ENCODE measurements at places on chromosomes 7 and 10.
A peak's percentile ranks its signal among the peaks of the same experiment; 100 is the strongest.

DNA sequence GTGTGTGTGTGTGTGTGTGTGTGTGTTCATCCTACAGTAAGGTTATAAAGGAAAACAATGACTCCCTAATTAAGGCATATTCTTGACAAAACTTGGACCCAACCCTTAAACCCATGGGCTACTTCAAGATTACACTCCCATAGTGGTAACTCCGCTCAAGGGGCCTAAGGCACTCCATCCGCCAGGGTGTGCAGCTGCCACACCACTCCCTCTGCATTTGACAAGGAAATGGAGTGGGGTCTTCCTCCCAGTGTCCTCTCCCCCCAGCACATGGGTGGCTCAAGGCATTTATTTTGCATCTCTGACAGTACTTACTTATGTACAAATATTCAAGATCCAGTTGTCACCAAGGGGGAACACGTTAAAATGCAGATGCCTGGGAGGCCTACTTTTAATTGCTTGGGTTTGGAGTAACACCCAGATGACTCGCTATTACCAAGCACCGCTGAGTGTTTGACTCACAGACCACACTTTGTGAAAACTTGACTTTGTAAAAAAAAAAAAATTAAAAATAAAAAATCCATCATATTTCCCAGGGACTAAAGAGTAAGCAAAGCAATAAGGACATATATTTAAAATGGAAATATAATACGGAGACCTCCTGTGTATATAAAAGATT, 53.0 kb upstream of the AGR3 start:
- no peak for DNase-seq

DNA sequence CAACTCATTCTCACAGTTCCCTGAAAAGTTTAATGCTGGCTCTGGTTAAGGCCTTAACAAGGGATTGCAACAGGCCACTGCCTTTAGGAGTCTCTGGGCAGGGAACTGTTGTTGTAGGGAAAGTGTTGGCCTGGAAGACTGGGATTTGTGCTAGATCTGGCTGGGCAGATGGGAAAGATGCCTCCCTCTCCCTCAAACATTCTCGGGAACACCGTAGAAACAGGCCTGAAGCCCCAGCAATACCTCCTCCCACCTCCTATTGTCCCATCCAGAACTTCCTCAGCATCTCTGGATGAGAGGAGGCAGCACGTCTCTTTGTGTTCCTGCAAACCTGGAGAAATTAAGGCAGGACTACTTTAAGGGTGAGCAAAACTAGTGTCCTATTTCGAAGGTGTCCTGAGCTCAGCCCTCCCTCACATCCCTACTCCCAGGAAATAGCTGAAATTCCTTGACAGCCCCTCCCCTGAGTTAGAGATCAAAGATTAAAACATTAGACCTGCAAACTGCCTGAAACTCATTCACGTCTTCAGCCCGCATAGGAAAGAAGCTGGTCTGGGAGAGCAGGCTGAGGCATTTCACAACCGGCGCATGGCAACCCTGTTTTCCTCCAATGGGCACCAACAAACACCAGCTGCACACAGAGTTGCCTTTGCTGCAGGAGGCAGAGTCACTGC, 10.9 kb upstream of the MAP3K8 start:
- no peak for DNase-seq

GRCh38 chr7:2005786-2006185, 227.0 kb downstream of the MAD1L1 start:
- DNase-seq: no peak

DNA sequence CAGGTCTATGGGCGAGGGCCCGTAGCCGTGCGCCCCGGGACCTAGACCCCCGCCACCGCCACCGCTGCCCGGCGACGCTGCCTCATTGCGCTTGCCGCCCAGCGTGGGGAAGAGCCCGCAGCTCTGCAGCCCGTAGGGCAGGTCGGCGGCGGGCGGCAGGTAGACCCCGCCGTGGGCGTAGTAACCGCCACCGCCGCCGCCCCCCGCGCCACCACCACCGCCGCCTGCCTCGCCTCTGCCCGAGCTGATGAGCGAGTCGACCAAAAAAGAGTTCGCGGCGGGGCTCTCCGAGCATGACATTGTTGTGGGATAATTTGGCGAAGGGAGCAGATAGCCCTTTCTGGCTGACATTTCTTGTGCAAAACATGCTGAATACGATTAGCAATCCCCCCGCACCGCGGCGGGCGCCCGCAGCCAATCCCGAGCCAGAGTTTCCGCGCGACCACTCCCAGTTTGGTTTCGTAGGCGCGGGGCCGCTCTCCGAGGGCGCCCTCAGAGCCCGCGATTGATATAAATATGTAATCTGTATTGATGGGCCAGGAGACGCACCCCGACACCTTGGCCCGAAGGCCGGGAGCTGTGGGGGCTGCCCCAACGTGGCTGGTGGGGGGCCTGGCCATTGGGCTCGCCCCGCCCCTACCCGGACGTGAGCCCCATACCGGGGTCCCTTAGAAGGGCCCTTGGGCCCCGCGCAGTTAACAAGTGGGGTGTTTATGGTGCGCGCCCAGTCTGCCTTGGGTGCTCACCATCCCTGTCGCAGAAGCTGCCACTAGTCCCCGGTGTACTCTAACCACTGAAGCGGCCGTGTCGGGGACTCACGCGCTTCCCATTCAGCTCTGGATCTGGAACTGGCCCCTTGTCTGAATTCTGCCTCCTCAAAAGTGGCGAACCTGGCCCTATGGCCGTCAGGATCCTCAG, at the start of gene HOXA10:
Gene HOXA10, minus strand, starts transcription at position 365 of the 918 bp plus-strand sequence. Its CDS starts 14 bp downstream, at position 351.
- no peak for DNase-seq

DNA sequence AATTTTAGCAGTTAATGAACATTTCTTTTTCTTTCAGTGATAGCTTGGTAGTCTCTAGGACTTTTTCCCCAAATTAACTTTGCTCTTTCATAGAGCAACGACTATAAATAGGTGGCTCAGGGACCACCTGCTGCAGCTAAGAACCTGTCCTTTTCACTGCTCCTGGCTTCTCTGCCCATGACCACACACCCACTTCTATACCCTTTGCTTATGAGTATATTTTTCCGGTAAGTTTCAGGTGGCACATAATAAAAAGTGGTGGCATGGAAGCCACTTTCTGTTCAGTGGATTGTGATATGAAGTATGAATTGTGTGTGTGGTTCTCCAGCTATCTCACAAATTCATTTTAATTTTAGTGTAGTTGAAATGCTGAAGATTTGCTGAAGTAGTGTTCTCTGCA, 1.2 kb downstream of the ING3 start:
- DNase-seq: no peak

- no peak for DNase-seq
Observed at GRCh38 chr10:16887565-16887964, 70.3 kb upstream of the RSU1 start.

GRCh38 chr7:155764438-155764793, 47.8 kb downstream of the SHH start:
- peak; percentile 81 for DNase-seq

GRCh38 chr10:103493362-103493915, at the start of gene NEURL1:
Gene NEURL1 (plus strand): TSS chr10:103493705. CDS start chr10:103494388, 683 bp downstream.
- DNase-seq: no peak

- DNase-seq: no peak
Observed at GRCh38 chr7:112930787-112931186, 140.6 kb upstream of the TMEM168 start.

DNA sequence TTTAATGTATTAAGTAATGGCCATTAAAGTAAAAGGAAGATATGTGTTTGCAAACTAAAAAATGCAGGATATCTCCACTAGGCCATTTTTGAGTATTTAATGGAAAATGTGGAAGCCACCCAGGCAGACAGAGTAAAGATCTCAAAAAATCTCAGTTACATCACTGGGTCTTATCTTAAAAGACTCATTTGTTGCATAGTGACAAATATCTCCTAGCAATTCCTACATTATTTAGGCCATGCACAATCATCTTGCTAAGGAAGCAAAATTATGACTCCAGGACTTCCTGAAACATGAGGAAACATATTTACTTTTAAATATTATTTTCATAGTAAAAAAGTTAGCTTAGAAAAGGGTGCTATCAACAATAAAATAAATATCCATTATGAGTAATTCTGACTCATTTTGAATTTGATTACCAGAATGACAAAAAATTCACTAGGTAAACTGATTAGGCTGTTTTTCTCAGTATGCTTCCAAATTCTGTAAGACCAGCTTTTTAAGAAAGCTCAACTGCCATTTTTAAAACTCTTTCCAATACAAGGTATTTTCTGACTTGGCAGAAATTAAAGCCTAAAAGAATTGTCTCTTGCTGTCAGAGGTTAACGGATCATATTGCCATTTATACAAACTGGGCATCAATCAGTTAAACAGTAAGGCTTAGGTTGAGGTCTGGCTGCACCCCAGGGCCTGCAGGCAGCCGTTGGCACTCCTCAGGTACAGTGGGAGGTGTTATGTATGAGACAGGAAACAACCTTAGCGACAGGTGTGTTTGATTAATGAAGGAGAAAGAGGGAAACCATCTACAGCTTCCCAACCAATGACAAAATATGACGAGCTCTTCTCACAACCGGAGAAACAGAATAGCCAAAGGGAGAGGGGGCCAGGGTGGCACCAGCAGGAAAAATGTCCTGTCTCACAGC, 31.8 kb downstream of the PCLO start:
- DNase-seq: no peak

GRCh38 chr7:18901982-18902421, 215.4 kb downstream of the TWIST1 start:
- DNase-seq: no peak

DNA sequence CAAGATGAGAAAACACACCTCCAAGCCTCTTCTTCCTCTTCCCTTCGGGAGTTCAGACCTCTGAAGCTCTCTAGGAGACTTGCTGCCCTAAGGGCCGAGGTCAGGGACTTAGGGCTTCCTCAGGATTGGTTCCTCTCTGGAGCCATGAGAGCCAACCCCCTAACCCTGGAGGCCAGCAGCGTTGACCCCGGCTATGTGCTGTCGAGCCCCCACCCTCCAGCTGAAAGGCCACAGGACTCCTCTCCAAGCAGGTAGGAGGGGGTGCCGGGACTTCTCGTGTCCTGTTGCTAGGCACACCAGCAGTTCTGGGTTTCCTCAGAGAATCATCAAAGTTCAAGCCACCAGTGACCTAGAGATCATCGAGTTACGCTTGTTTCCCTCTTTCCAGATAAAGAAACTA, 87.4 kb downstream of the ARHGAP22 start:
- no peak for DNase-seq

DNA sequence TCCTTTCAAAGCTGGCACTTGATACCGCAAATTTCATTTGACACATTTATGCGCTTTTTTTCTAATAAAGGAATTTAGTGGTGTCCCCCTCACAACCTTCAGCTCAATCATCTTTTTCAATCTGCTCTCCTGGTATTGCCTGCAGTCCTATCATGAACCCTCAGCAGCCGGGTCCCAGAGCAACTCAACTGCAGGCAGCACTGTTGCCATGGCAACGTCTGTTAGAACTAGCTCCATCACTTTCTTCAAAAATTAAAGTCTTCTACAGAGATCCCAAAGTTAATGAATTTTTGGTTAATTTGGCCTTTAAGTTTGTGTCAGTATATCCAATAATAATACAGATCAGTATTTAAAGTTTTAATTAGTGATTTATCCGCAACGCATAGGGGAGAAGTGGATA, 136.1 kb upstream of the TARP start:
- no peak for DNase-seq

- no peak for DNase-seq
Observed at GRCh38 chr10:48492201-48492600, 112.7 kb downstream of the ARHGAP22 start.

GRCh38 chr10:102009801-102010425, 46.1 kb downstream of the ARMH3 start:
- peak; percentile 59 for DNase-seq

Measured in activated CD8-positive, alpha-beta memory T cell treated with anti-CD3 and anti-CD28 coated beads, Interleukin-2, amount 10 ng/mL, durations not matched to agents 7 days and 5 days (primary cell).